NT2/D1 (cell line): ENCODE measurements at places on chromosomes 2 and 18.

- DNase-seq, result no peak
These were observed 74.2 kb upstream of the GALNT3 start for GRCh38 chr2:165868211-165868610.

DNA sequence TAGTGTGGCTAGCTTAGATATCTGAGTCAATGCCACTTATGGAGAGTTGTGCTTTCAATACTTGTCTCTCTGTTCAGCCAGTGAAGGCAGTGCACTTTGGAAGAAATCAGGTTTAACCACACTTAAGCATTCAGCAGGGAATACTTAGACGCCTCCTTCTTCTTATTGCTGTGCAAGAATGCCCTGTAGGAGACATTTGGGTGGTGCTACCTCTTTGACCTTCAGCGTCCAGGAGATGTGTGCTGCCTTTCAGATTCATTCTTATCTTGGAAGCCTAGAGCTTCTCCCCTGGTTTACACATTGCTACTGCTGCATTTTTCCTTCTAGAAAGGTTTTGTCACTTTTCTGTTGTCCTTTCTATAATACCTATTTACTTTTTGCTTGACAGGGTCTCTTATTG lies 350.5 kb downstream of the ARL6IP6 start:
- no peak for DNase-seq

DNA sequence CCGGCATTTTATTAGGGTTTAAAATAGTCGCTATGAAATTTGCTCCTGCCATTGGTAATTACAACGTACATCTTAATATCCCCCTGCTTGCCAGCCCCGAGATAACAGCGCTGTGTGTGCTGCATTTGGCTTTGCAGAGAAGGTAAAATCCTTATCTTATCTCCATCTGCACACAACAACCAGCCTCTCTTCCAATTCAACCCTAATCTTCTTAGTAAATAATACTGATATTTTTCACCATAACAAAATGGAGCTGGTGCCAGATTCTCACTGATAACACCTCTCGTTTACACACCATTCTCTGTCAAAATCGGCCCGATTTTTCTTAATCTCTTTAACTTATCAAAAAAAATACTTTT lies 61.4 kb upstream of the SIX3 start:
- DNase-seq, result no peak

GRCh38 chr18:67508146-67508545 lies 8.4 kb downstream of the DSEL start:
- no peak for DNase-seq

DNA sequence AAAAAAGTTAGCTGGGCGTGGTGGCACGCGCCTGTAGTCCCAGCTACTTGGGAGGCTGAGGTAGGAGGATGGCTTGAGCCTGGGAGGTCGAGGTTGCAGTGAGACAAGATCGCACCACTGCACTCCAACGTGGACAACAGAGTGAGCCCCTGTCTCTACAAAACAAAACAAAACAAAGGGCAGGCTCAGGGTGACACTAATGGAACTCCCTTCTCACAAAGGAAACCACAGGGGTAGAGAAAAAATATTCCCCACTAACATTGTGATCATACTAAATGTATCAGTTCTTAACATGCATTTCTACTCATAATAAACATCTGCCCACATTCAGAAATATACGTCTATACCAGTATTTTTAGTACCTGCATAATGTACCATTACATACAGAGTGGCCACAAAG lies 21.1 kb downstream of the STAM2 start:
- DNase-seq, result no peak

DNA sequence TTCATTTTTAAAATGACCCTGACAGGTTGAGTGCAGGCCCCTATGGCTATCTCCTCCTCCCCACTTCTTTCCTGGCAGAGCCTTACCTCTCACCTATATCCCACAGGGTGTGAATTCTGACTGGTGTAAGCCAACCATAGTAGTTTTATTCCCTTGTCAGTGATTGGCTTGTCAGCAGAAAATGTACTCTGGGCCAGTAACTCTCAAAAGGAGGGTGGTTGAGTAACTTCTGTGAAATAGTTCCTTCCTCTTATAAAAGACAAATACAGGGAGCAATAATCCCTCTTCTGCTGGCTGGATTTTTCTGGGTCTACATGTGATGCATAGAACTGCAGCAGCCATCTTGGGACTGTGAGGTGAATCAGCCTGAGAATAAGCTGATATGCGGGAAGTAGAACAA lies 83.4 kb downstream of the RAPH1 start:
- DNase-seq, result no peak

GRCh38 chr2:143732076-143732475 lies 602.9 kb downstream of the ARHGAP15 start:
- no peak for DNase-seq
